ENCODE measurements at places on chromosomes 7 and 10.

GRCh38 chr7:491958-492713 is 27.5 kb downstream of the PDGFA start:
- no peak for DNase-seq

DNA sequence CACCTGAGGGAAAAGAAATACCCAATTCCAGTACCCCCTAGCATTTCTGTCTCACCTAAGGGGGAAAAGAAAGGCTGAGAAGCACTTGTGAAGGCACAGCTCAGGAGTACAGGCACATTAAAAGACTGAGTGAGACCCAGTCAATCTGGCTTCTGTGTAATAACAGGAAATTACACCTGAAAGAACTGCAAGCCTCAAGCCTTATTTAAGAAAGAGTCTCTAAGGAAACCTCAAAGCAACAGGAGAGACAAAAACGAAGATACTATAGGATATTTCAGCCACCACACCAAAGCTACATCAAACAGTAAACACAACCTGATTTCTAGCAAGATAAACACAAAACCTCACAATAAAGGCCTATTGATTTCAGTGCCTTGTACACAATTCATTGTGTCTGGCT is 69.6 kb upstream of the CDK1 start:
- DNase-seq: no peak

- DNase-seq: no peak
Measured at GRCh38 chr10:34809796-34810195, 5.3 kb downstream of the PARD3 start.

DNA sequence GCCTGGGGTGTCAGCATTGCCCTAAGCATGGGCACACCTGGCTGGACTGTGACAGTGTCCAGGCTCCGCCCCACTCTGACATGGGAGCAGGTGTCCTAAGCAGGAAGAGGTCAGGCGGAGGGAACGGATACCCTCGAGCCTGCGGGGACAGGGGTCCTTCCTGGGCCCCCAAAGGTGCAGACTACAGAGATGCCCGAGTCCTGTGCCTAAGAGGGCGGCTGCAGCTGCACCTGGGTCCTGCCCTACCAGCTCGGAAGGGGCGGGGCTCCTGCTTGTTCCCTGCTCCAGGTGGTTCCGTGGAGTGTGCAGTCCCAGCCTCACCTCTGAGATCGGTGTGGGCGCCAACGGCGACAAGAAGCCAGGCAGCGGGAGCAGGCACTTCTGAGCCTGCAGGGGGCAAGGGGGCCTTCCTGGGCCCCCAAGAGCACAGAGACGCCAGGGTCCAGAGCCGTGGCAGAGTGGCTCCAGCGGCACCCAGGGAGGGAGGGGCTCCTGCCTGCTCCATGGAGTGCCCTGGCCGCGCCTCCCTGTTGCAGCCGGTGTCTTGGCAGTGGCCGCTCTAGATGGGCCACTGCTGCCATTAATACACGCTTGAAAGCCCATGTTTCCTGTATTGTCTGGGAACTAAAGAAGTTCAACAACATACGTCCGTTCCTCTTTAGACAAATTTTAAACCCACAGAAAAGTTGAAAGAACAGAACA is 64.5 kb upstream of the CACNA2D1 start:
- DNase-seq: no peak

- no peak for DNase-seq
Measured at GRCh38 chr7:134645935-134646334, 718 bp upstream of the BPGM start.

- no peak for DNase-seq
Measured at GRCh38 chr10:125340903-125341302, 180.5 kb upstream of the CTBP2 start.

DNA sequence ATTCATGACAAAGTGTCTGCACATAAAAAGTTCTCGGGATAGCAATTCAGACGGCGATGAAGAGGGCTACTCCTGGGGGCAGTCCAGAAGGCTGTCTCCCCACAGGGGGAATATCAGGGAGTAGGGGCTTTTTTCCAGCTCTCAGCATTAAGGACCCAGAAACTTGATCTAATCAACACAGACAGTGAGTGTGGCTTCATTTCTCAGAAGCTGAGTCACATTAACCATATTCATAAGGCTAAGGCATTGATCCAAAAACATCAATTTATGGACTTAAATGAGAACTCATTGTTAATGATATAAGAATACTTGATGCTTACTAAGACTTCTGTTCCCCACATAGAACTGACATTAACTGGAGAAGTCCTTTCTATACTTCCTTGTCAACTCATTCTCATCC is 87.5 kb upstream of the AOAH start:
- DNase-seq: no peak

- no peak for DNase-seq
Measured at GRCh38 chr7:106344861-106345260, 60.1 kb upstream of the NAMPT start.

- DNase-seq: no peak
Measured at GRCh38 chr7:50664461-50664922, 99.3 kb upstream of the DDC start.

Measured in testis (tissue), 5 donors.